ENCODE measurements at places on chromosomes 11 and 22.

DNA sequence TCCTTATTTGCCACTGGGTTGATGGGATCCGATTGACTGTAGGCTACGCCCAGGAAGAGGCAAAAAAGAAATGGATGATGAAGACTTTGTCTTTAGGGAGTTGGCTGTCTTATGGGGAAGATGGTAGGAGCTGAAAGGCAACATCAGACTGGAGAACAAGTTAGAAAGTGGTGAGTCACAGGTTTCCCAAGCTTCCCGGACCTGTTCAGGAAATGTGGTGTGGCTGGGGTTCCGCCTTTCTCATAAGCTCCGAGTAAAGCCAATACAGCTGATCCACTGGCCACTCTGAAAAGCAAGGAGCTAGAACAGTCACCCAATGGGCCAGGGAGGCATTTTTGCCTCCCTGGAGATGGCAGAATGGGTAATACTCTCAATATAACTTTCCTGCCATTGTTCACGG lies 194.5 kb downstream of the SNX19 start:
- DNase-seq, result no peak

DNA sequence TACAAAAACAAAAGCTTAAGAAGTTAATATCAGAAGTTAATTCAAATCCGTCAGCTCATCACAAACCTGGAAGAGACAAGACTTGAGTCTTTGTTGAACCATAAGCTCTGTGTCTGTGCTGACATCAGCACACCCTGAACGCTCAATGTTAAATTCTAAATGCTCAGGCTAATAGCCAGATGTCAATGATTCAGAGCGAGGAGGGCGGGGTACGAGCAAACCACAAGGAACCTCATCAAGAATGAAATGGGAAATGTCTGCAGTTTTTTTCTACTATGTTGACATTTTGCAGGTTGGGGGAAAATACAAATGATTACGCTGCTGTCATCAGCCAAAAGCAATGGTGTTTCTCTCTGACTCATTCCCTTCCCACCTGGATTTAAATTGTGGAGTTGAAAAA lies 1057.2 kb downstream of the NTM start:
- DNase-seq, result no peak

- no peak for DNase-seq
Observed at GRCh38 chr22:16957781-16958180, 50.2 kb downstream of the GAB4 start.

DNA sequence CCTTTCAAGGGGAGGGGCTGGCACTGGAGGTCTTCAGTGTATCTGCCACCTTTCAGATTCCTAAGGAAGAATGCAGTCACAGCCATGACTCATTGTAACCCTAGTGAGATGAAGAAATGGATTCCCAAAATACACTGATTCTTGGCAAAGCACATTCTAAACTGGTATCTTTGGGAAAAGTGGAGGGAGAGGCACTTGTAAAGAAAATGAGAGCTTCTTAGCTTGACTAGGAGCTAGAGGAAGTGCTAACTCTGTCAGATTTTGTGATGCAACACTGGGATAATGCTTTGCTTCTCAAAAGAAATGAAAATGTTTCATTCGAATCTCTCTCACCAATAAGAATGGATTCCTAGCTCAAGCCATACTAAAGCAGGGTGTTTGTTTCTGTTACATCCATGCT lies 14.3 kb downstream of the NRIP3 start:
- no peak for DNase-seq

DNA sequence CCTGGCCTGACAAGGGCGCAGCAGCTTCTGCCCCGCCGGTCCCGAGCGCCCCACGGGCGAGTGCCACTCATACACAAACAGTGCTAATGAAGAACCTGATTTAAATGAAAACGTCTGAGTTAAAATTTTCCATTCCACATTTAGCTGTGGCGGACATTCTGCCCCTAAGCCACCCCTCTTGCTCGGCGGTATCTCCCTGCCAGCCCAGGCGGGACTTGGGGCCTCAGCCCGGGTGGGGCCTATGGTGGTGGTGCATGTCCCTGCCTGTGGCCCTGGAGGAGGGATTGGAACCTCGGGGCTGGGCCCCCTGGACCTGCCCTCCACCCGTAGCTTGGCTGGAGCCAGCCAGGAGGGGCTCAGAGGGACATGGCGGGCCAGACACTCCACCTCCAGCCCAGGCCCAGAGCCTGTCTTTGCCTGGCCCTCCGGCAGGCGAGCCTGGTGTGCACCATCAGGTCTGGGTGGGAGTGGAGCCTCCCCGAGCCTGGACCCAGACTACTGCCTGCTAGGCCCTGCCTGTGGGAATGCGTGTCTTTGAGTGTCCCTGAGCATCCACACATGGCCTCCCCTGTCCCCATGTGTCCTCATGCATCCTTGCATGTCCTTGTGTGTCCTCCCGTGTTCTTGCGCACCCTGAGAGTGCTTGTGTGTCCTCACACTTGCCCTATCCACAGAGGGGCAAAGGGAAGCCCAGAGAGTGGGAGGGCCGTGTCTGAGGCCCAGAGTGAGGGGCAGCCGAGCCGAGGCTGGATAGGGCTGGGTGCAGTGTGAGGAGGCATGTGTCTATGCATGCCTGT lies 4.4 kb downstream of the ZDHHC8 start:
- no peak for DNase-seq

DNA sequence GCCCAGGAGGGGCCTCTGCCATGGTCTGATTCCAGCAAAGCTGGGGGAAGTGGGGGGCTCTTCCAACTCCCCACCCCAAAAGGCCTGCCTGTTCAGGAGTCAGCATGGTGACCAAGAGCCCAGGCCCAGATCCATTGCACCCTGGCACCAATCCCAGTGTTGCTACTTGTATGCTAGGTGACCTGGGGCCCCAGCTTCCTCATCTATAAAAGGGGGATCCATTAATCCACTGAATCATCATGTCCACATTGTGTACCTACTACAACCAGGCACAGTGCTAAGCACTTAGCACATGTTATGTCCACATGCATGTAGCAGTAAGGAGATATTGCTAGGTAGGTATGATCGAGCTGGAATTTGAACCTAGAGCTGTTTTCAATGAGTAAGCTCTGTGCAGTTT lies 2.0 kb downstream of the SYT12 start:
- no peak for DNase-seq

DNA sequence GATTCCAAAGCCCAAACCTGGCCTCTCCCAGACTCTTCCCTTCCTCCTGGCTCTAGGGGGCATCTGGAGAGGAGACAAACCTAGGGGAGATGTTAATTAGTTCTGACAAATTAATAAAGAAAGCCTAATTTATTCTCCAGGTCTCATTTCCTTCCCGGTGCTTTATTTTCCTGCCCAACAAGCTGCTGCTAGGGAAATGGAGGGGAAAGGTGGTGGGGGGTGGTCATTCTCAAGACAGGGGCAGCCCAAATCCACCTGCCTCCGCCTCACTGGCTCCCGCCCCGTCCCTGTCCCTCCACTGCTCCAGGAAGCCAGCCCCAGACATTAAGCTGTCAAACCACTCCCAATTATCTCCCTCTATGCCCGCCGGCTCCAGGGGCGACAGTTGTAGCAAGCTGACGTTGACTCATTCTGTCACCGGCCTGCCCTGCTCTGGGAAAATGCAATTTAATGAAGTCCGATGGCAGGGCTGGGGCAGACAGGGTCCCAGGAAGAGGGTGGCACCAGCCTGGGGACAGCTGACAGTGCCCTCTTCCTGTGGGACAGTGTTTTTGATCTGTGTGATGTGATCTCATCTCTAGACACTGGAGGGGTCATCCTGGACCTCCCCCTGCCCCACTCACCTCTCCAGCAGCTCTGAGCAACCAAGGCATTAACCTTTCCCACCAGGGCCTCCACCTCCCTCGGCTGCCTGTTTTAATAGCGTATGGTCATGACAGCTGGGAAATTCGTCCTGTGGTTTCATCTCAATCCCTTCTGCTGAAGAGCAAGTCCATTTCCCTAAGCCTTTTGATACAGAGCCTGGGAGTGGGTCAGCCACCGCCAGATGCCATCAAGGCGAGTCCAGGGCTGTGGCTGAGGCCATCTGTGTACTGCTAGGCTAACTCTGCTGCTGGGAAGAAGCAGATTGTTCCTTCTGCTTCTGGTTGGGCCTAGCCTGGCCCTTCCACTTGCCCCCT lies 27.1 kb downstream of the NECTIN1 start:
- no peak for DNase-seq

- no peak for DNase-seq
Observed at GRCh38 chr11:41536021-41536568, 76.6 kb upstream of the LRRC4C start.

DNA sequence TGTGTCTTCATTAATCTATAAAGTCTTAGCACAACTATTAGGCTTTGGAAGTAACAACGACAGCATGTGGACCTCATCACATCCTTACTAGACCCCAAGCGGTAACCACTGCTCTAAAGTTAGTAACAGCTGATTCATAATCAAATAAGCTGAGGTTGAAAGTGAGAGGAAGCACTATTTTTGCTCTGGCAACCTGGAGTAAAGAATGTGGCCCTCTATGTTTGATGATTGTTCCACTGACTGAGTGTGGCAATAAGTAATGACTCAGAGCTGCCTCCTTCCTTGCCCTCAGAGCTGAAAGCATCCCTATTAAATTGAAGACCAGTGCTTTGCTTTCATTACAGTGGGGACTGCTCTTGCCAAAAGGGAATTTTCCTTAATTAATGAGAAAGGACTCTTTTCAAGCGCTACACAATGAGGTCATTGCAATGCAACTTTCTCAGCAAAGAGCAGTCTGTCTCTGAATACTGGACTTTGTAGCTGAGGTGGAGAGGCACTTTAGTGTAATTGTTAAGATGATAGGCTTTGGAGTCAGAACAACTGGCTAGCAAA lies 906.1 kb upstream of the RAG2 start:
- DNase-seq, result no peak

- DNase-seq, result no peak
Observed at GRCh38 chr11:12156301-12157140, 46.1 kb downstream of the MICAL2 start.

DNA sequence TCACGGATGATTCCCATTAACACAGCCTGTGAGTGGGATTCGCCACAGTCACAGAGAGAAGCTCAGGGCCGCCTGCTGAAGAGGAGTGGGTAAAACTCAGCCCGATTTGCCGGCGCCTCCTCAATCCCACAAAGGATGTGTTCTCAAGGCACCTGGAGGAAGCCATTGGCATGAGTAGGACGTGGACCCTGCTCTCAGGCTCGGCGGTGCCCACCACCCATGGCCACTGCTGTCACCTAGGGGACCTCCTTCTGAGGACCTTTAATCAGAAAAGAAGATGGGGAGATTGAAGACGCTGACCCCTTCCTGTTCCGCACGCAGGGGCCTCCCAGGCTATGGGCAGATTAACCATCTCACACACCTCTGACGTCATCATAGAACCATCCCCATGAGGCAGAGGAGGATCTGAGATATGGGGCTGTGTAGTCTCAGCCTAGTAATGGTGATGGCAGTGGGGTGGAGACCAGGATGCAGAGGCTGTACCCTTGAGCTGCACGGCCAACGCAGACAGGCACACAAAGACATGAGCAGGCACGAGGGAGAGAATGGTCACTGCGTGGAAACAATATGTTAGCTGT lies 571.8 kb downstream of the BRD1 start:
- DNase-seq, result no peak

GRCh38 chr11:2383852-2384804 lies 7.0 kb downstream of the CD81 start:
- no peak for DNase-seq

Measured in T-helper 2 cell treated with Interferon-gamma antibody and Interleukin-4, amounts not matched to agents 5 μg/mL and 100 μg/mL, for 36 hours (primary cell).